NCI-H2171 (cell line): ENCODE measurements at places on chromosomes 1 and 21.

GRCh38 chr1:92817986-92818764, 13.7 kb upstream of the RPL5 start:
- DNase-seq, result no peak

DNA sequence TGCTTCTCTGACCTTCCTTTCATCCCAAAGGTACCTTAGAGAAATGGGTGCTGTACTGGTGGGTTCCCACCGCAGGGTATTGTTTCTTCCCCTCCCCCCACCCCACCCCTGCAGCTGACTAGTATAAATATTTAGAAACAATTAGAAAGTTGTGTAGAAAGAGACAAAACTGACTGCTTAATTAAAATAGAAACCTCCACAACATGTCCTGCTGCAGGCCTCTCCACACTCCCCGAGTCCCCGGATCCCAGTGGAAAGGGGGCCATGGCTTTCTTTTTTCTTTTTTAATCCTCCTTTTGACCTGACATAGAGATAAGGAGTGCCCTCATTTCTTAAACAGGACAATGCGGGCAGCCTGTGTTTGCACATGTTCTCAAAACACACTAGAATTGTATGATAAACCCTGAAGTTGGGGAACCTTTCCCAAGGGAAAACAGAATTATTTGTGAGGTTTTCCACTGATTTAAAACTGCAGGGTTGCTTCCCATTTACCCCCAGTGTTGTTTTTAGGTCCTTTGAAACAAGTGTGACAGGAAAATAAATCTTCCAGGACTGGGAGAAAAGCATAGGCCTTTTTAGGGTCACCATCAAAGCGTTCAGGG, 1.7 kb downstream of the RHOU start:
- no peak for DNase-seq

- DNase-seq, result no peak
Observed at GRCh38 chr21:29453511-29453910, 154.8 kb downstream of the BACH1 start.

DNA sequence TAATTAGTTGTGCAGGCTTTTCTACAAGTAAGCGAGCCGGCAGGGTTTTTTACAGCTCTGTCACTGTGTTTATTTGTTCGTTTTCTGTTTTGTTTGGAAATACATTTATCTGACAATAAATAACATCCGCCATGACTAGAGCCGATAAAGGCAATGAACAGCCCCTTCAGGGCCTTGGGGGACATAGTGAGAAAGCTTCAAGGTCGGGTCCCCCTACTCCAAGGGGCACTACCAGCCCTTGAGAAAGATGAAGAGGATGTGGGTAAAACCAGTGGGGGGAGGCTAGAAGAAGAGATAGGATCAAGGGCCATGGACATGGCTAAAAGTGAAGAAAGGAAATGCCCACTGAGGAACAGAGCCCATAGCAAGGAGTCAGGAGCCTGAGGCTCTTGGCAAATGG, 38.5 kb upstream of the CTTNBP2NL start:
- no peak for DNase-seq

GRCh38 chr1:239998312-239998649, 93.4 kb upstream of the FMN2 start:
- DNase-seq, result no peak

DNA sequence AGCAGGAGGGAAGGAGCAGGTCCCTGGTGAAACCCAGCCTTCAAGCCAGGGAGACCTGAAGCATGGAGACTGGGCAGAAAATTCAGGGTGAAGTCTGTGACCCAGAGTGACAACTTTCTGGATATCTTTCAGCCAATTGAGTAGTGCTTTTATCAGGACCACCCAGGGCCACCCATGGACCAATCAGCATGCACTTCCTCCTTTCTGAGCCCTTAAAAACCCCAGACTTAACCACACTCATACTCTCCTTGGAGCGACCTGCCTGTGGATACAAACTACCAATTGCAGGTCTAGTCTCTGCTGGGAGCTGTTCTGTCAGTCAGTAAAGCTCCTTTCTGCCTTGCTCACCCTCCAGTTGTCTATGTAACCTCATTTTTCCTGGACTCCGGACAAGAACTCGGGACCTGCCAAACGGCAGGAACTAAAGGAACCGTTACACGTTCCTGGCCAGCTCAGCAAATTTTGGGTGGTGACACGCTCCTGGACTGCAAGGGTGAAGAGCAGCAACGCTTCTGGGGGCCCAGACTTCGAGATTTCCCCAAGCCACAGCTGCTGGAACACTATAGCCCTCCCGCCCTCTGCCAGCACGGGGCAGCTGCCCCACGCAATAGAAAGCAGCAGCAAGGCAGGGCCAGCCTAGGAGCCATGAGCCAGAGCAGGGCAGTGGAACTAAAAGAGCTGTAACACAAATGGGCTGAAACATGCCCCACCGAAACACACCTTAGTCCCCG, 1183.4 kb downstream of the AMY1C start:
- DNase-seq, result no peak

DNA sequence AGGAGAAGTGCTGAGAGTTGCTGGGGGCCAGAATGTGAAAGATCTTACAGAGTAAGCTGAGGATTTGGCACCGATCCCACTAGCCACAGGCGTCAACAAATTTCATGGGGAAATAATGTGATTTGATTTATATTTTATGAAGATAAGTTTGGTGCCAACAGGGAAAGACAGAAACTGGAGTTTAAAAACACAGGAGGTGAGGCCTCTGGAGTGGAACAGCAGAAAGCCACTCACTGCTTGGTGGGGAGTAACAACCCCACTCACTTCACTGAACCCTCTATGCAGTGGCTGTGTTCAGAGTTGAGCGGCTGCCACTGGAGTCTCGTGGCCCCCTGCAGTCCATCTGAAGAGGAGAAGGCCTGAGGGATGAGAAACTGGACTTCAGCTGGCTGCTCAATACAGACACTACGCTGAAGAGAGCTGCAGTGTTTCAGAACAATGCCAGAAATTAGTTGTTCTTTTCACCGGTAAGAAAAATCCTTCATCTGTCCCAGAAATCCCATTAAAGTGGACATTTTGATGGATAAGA, 48.0 kb upstream of the RXRG start:
- no peak for DNase-seq

- peak; percentile 62 for DNase-seq
Observed at GRCh38 chr1:155093911-155094621, 15.4 kb downstream of the EFNA3 start.

- DNase-seq, result no peak
Observed at GRCh38 chr21:14526199-14526598, 19.9 kb downstream of the SAMSN1 start.

- DNase-seq, result no peak
Observed at GRCh38 chr1:63679076-63679475, 85.9 kb downstream of the PGM1 start.

- DNase-seq, result no peak
Observed at GRCh38 chr1:175225805-175226129, 33.2 kb upstream of the KIAA0040 start.

GRCh38 chr21:31476263-31477022, 132.4 kb upstream of the TIAM1 start:
- no peak for DNase-seq

DNA sequence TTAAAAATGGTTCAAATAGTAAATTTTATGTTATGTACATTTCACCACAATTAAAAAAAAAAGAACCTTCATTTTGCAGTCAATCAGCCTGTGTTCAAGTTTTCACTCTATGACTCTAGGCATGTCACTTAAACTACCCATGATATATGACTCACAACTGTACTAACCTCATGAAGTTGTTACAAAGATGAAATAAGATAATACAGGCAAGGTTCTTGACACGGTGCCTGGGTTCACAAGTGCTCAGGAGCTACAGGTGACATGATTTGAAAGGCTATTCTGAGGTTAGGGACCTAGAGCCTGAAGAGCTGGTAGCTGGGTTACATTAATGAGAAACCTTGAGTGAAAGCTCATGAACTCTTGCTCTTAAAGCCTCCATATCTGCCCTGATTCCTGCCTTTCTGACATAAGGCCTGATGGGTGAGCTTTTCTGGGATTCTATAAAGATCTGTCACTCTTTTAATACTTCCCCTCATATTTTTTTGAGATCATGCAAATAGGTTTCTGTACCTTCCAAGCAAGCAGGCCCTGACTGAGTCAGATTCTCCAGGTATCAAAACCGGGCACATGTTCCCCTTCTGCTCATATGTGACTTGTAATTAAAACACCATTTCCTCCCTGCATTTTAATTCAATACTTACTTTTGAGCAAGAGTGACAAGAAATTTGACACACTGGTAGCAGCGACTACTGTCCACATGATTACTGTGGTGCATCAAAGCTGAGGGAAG, 34.0 kb downstream of the PCSK9 start:
- DNase-seq, result no peak

DNA sequence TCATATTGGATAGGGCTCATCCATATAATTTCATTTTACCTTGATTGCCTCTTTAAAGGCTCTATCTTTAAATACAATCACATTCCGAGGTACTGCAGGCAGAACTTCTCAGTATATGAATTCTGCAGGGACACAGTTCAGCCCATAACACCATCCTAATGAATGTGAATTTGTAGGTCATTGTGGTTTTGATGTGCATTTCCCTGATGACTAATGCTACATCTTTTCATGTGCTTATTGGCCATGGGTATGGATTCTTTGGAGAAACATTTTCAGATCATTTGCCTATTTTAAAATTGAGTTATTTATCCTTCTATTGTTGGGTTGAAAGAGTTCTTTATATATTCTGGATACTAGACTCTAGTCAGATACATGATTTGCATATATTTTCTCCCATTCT, 9.6 kb upstream of the RPS6KC1 start:
- DNase-seq, result no peak

- DNase-seq, result no peak
Observed at GRCh38 chr1:113372546-113372945, 17.8 kb upstream of the MAGI3 start.

DNA sequence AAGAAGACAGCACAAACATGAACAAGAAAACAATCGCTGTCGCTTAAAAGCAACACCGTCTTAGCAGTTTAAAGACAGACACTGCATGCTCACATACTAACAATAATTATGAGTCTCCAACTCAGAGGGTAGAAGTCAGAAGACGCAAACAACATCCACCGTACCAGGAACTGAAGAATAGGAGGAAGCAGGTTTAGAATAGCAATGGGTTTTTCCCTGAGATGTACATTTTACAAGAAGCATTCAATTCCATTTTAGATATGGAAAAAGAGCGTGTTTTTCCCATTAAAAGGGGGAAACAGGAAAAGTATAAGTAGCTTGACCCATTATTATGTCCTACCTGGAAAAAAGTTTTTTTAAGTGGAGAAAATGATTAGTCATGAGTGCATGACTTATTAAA, 34.5 kb upstream of the KCNE1 start:
- no peak for DNase-seq

DNA sequence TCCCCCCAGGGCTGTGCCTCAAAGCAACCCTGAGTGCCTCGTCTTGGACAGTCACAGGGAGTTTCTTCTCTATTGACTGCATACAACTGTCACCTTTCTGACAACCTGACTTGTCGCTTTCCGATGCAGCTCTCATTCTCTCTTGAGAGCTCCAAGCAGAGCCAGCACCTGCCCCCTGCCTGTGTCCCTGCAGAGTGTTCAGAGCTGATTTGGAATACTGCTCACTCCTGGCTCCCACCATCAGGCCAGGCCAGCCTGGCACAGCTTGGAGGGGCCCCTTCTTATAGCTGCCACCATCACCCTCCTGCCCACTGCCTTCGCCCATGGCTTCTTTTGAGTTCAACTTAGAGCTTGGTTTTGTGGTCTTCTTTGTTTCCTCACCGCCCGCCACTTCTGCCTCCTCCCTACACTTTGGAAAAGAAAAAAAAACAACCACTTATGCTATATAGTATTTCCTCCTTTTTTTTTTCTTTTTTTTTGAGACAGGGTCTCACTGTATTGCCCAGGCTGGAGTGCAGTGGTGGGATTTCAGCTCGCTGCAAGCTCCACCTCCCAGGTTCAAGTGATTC, 12.3 kb downstream of the NCF2 start:
- DNase-seq, result no peak

DNA sequence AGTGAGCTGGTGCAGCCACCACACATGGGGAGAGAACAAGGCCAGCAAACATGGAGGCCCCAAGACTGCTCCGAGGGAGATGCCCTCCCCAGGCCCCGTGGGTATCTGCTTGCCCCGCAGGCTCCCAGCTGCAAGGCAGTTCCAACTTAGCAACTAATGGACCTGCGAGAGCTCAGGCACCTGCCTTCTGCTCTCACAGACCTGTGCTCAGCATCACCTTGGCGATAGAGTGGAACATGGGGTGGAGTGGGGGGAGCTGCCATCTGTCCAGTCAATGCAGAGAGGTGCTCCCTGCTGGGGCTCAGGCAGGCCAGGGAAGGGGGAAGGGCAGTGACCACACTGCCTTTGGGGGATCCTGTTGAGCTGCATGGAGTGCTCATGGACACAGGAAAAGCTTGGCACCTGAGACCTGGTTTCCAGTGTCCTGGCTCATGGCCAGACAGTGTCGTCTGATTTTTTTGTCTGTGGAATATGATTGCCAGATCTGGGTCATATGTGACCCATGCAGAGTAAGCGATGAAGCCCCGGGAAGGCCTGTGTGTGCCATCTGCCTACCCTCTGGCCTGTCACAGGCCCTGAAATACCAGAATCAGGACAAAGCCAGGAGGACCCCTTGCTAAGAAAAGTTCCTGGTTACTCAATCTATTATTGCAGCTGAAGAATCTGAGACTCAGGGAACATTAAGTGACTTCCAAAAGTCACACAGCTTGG, 39.9 kb upstream of the TENT5C start:
- peak; percentile 63 for DNase-seq

GRCh38 chr1:175449306-175449705, 256.7 kb upstream of the KIAA0040 start:
- DNase-seq, result no peak

GRCh38 chr21:19785941-19786340, 1212.3 kb upstream of the NCAM2 start:
- no peak for DNase-seq

DNA sequence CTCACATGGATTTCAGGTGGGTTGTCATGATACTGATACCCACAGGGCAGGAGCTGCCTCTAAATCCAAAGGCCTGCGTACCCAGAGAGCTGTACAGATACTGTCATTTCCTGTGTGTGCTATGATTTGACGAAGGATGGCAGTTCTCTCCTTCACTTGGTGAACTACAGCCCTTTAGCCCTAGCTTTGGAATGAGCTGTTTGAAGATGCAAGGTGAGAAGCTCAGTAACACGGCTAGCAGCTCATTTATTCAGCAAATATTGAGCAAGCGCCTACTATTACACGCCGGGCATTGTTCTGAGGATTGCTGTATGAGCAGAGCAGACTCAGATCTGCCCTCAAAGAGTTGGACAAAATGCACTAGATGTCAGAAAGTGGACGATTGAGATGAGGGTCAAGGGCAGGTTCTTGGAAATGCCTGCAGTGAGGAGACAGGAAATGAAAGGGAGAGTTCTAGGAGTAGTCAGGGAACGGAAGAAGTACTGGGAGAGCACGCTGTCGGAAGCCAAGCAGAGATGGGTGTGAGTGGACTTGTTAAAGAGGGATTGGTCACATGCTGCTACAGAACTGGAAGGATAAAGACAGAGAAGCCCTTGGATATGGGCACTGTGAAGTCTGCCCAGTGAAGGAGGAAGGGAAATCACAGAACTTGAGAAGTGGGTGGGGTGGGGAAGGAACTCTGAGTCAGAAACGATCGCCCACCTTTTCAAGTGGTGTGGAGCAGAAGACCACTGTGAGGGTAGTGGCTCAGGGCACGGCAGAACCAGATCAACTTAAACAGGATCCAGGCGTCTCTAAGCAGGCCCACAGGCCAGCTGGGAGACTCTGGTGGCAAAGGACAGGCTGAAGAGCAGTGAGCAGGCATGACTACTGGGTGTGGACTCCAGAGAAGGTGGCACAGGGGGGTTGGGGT, 7.1 kb downstream of the PTGFRN start:
- DNase-seq, result no peak
